ENCODE measurements at places on chromosomes 7 and 10.

GRCh38 chr10:132232023-132232951, 45.5 kb downstream of the DPYSL4 start:
- DNase-seq: no peak

- no peak for DNase-seq
These were observed 55.0 kb downstream of the PDIA4 start for GRCh38 chr7:148973256-148973655.

- no peak for DNase-seq
These were observed 14.6 kb downstream of the GATA3 start for GRCh38 chr10:8069108-8069507.

DNA sequence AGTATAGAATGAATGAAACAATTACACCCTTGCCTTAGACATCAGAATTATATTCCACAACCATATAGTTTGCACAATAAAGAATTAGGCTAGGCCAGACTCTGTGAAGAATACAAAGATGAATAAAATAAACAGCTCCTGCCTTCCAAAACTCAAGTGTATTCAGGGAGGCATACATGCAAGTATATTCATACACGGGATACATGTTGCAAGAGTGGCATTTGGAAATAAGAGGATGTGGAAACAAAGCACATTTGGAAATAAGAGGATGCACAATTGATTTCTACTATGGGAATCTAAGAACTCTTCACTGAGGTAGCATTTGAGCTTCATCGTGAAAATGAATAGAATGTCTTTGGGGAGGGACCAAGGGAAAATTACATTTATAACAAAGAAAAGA, 27.0 kb upstream of the TMEM26 start:
- DNase-seq: no peak

- no peak for DNase-seq
These were observed 117.9 kb upstream of the TMEM168 start for GRCh38 chr7:112908086-112908485.

DNA sequence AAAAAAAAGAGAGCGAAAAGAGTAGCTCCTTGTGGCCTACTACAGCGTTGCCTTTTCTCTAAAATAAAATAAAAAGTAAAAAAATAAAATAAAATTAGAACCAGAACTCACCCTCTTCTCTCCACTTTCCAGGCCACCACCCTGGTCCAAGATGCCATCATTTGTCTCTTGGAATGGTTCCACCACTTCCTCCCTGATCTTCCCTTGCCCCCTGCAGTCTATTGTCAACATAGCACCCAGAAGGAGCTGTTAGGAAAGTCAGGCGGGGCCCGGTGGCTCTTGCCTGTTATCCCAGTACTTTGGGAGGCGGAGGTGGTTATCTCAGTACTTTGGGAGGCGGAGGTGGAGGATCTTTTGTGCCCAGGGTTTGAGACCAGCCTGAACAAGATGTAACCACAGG, 7.6 kb upstream of the GRID2IP start:
- no peak for DNase-seq

DNA sequence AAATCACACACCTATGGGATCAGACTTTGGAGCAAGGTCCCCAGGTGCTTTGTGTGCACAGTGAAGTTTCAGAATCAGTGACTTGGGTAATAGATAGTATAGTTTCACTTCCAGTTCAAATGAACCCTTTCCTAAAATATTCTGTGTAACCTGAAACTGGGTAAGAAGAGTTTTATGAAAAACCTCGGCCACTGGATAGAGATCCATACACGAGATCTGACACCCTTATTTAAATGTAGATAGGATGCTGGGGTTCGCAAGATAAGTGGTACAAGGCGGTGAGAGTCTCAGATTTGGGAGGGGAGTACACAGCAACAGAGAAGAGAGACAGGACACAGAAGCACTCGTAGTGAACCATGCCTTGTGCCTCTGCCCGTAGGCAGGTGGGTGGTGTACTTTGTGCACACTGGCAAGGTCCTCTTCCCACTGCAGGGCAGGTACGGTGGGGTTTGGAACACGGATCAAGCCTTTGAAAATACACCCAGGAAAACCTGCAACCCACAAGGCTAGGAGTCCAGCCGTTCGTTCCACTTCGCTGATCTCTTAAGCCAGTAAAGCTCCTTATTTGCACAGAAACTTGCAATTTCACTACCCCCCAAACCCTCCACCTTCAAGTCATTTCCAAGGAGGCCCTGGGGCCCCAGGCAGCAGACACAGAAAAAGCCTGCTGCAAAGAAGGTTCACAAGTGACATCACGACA, 162.8 kb downstream of the USP6NL start:
- no peak for DNase-seq

DNA sequence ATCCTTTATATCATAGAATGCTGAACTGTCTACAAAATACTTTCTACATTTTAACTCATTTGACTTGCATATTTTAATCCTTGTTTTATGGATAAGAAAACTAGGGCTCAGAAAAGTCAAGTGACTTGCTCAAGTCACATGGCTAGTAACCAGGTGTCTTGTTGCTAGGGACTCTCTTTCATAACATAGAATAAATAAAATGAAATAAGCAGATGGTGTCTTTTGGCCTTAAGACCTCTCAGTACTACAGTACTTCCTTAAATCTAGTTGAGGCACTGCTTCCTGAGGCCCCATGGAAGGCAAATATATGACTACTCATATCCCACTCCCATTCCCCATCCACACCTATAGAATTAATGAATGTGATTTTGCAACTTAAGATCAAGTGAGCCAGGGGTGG, 87.9 kb downstream of the CDK6 start:
- DNase-seq: no peak

GRCh38 chr7:112377593-112377992, 72.7 kb upstream of the IFRD1 start:
- DNase-seq: no peak

GRCh38 chr10:81730891-81731290, 144.1 kb upstream of the NRG3 start:
- no peak for DNase-seq

Data from activated naive CD4-positive, alpha-beta T cell (primary cell).